ENCODE measurements at places on chromosomes 13 and 19.

- DNase-seq, result no peak
These were observed 11.4 kb upstream of the IGFL1 start for GRCh38 chr19:46218160-46218559.

DNA sequence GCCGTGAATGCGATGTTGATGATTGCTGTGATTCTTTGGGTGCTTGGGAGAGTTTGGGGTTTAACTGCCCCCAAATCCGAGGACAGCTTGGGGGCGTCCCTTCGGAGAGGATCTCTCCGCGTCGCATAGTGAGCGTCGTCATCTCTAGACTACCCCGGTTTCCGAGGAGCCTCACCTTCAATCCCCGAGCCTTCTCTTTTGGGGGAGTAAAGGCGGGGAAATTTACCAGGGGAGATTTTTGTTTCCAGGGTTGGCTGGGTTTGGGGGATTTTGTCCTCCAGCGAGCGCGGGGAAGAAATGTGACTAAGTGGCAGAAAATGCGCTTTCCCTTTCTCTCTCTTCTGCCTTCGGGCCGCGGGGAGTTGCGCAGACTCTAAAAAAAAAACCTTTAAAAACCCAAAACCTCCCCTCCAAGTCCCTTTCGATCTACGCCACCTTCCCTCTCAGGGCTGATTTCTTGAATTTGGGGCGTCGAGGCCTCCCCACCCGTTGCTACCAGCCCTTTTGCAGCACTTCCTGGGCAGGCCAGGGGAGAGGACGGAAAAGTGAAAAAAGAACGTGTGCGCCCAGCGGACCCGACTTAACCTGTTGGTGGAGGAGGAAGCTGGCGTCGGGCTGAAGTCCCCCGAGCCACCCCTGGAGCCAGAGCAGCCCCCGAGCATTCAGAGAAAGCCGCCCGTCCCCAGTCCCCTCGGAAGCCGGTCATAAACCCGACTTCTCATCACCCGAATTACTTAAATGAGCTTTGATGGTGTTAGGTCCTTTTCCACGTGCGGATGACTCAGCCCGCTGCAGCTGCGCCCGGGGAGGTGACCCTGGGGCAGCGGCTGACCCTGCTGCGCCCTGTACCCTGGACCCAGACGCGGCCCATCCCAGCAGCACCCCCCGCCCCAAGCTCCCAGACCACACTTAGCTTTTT, 17.7 kb downstream of the NFIX start:
- DNase-seq, result no peak

GRCh38 chr13:73480779-73481559, 422.2 kb downstream of the KLF5 start:
- DNase-seq, result no peak

DNA sequence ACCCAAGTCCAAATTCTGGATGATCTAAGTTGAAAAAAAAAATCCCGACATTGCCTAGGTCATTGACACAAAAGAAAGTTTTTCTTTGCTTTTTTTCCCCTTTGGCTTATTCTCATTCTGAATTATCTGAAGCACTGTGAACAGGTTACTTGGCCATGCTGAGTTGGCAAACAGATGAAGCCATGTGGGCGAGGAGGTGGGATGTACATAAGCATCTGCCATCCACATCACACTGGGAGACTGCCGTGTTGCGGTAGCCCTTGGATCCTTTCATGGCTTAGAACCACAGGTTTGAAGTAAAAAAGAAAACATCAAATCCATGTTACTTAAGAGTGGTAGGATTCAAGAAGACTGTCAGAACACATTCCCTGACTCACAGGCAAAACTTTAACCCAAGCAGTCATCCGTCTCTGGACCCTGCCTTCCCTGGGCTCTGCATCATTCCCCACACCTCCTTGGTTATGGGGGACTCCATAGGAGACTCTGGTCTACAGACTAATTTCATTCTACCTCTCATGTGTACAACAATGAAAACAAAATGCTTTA, 242.5 kb upstream of the SERP2 start:
- no peak for DNase-seq

- no peak for DNase-seq
These were observed 155.2 kb upstream of the IPO5 start for GRCh38 chr13:97798171-97798821.

GRCh38 chr19:5011476-5012238, 42.7 kb downstream of the KDM4B start:
- no peak for DNase-seq

- DNase-seq, result no peak
These were observed 603 bp downstream of the TM9SF2 start for GRCh38 chr13:99501848-99502301.

All from activated T-helper 9 cell treated with anti-CD3 and anti-CD28 coated beads, Interleukin-2, amount 50 U/mL, for 16 hours (primary cell).